ENCODE measurements at places on chromosomes 4 and X.

DNA sequence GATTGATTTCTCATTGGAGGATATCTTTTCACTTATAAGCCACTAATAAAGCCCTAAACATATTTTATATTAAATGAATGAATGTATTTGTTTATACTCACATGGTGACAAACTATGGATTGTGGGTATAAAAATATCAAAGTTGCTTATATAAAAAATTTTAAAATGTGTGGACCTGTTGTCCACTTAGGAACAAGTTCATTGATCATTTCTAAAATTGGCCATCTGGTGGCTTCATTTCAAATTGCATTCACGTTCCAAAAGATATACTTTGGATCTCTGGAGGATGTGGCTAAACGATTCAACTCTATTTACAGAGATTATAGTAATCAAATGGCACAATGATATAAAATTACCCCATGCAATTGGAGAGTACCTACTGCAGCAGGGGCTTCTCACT lies 32.5 kb downstream of the FSTL5 start:
- DNase-seq, result no peak

DNA sequence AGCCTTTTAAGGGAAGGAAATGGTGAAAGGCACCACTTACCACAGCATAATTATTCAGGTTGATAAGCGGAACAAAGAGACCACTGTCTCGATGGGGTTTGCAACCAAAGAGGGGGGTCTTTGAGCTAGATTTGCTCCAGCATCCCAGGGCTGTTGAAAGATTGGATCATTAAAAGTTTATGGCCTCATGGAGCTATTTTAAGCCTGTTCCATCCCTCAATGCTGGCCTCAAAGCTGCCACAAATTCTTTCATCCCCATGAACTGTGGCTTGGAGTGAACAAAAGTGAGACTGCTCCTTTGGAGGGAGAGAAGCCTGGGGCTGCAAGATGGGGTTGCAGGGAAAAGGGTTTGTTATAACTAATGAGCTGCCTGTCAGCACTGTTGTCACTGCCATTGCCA lies 209.8 kb downstream of the RTL9 start:
- no peak for DNase-seq

GRCh38 chrX:115939070-115939469 lies 231.5 kb upstream of the AGTR2 start:
- no peak for DNase-seq

DNA sequence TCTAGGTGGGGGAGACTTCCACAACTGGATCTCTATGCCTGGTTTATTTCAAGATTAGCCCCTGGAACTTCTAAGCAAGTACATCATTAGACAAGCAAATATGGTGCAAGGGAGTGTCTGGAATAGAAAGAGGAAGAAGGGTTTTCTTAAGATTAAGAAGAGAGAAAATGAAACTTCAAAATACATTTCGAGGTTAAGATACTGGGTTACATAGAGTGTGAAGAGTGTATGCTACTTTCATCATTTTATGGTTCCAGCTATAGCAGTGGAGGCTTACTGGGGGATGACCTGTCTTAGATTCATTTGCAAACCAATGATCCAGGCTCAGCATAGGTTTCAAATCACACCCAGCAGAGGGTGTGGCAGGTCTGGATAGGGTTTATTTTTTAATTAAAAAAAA lies 144.4 kb upstream of the GATB start:
- DNase-seq, result no peak

GRCh38 chr4:8524595-8525382 lies 55.4 kb upstream of the GPR78 start:
- no peak for DNase-seq

GRCh38 chr4:28682847-28683246 lies 1822.2 kb downstream of the STIM2 start:
- no peak for DNase-seq

DNA sequence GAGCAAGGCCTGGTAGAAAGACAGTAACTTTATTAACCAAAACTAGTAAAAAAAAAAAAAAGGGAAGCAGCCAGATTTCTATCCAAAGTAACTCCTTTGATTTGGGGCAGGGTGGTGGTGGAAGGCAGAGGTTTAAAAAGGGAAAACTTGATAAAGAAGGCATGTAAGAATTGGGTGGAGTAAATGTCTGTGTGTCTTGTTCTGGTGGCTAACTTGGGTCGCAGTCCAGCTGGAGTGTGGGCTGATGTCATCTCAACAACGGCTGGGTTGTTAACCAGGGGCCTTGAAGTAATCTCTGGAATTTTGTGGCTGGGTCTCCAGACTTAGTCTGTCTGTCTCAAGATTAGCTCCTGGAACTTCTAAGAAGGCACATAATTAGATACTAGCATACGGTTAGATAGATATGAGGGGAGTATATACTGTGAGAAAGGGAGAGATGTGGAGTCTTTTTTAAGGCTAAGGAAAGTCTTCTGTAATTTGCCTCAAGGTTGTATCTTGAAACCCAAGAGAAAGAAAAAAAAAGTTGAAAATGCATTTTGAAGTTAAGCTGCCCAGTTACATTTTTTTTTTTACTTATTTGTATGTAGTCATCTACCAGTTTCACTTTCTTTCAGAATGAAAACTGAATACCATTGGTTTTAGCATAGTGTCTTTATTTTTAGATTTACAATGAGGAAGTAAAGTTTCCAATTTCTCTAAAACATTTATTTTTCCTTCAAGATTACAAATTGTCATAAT lies 48.3 kb downstream of the MTHFD2L start:
- no peak for DNase-seq

- DNase-seq, result no peak
These were observed 19.1 kb upstream of the TEX13B start for GRCh38 chrX:108001218-108001814.

- no peak for DNase-seq
These were observed 586.6 kb downstream of the TLL1 start for GRCh38 chr4:166459621-166460020.

- DNase-seq, result no peak
These were observed 7.7 kb downstream of the RNF212 start for GRCh38 chr4:1105662-1106061.

DNA sequence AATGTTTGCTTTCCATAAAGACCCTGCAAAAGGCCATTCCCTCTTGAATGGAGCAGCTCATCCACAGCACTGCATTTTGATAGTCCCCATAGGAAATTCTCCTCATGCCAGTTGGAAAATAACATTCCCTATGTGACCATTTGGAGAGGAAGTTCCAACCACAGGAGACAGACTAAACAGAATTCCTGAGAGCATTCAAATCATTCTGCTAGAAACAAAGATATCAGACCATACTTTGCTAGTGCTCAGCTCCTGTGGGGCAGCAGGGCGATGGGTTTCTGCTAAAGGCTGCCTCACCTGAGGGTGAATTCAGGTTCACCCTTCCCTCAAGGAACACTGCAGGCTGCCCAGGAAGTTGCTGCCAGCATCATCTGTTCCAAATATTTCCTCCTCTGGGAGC lies 58.8 kb downstream of the LNX1 start:
- DNase-seq, result no peak

- DNase-seq, result no peak
These were observed 326.9 kb downstream of the PCDH19 start for GRCh38 chrX:100083211-100083610.

DNA sequence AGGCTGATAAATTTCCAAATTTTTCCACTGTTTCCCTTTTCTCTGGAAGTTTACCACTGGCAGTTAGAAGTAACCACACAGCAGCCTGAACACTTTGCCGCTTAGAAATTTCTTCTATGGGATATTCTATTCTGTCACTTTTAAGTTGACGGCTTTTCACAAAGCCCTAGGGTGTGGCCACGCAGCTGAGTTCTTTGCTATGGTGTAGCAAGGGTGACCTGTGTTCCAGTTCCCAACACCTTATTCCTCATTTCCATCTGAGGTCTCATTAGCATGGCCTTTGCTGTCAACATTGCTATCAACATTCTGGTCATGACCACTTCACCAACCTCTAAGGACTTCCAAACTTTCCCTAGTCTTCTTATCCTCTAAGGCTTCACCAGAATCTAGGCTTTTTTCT lies 45.4 kb upstream of the NFKB1 start:
- no peak for DNase-seq

- DNase-seq, result no peak
These were observed 233.5 kb downstream of the SCFD2 start for GRCh38 chr4:53132132-53132891.

GRCh38 chr4:52870225-52870624 lies 8.1 kb downstream of the RASL11B start:
- no peak for DNase-seq

GRCh38 chrX:29431895-29432294 lies 783.5 kb upstream of the MAGEB2 start:
- DNase-seq, result no peak

DNA sequence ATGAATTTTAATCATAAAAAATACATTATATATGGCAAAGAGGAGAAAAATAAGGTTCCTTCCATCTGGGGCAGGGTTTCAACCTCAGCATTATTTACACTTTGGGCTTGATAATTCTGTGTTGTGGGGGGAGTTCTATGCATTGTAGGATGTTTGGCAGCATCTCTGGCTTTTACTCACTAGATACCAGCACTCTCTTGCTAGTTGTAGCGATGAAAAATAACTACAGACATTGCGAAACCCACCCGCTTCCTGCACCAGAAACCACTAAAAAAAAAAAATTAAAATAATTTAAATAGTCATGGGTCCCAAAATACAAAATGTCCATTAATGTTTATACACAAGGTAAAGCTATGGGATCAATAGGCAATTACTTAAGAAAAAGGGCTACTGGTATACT lies 52.7 kb downstream of the PPP3CA start:
- DNase-seq, result no peak

GRCh38 chr4:24642981-24643547 lies 58.7 kb upstream of the DHX15 start:
- no peak for DNase-seq

DNA sequence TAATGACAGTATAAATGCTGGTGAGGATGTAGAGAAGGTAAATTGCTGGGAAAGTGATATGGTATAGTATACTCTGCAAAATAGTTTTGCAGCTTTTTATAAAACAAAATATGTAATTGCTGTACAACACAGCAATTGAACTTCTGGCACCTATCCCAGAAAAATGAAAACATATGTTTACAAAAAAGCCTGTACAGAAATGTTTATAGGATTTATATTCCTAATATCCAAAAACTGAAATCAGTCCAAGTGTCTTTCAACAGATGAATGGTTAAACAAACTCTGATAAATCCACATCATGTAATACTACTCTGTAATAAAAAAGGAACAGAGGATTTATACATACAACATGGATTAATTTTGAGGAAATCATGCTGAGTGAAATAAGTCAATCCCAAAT lies 198.4 kb upstream of the ACTRT1 start:
- DNase-seq, result no peak

DNA sequence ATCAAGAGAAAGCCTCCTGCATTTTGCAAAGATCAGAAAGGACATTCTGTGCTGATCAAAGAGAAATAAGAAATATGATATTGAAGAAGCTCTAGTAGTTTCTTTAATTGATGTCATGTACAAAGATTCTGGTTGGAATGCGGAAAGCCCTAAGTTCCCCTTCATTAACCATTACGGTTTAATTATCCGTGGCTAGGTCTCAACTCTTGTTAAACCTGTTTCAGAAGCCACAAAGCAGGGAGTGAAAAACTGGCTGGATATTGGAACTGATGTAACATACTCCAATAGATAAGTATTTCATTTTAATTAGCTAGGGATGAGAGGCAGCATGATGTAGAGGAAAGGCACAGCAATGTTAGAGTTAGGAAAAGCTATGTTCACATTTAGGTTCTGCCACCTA lies 55.7 kb downstream of the SPANXN3 start:
- no peak for DNase-seq

DNA sequence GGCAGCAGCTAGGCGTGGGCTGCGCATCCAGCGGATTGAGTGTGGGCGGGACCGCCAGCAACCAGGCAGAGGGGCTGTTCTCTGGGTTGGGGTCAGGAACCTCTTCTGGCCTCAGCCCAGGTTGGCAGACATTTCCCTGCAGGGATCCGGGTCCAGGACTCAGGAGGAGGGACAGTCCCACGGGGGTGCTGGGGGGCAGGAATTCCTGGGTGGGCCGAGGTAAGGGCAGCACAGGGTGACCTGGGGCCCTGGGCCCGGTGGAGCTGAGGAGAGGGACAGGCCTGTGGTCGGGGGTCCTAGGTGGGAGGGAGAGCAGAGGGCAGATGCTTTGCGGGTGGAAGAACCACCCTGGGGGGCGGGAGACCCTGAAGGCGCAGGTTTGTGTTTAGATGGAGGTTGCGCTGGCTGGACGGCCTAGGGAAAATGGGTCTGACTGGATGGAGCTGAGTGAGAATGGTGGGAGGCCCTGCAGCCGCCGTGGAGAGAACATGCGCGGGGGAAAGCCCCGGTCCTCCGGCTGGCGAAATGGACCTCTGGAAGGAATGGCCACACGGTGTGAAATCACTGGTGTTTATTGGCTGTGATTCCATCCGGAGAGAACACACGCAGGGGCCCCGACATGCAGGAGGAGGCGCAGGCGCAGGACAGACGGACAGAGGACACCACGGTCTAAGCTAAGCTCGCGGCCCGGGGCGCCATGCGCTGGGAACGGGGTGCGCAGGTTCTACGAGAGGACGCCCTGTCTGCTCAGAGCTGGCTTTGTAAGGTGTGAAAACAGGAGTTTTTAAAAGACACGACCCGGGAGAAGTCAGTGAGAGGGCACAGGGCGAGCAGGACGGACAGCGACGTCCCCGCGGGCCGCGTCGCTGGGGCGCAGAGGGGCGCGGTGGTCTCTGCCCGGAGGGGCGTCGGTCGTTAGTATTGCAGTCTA lies 41.3 kb downstream of the CPLX1 start:
- DNase-seq, result no peak

DNA sequence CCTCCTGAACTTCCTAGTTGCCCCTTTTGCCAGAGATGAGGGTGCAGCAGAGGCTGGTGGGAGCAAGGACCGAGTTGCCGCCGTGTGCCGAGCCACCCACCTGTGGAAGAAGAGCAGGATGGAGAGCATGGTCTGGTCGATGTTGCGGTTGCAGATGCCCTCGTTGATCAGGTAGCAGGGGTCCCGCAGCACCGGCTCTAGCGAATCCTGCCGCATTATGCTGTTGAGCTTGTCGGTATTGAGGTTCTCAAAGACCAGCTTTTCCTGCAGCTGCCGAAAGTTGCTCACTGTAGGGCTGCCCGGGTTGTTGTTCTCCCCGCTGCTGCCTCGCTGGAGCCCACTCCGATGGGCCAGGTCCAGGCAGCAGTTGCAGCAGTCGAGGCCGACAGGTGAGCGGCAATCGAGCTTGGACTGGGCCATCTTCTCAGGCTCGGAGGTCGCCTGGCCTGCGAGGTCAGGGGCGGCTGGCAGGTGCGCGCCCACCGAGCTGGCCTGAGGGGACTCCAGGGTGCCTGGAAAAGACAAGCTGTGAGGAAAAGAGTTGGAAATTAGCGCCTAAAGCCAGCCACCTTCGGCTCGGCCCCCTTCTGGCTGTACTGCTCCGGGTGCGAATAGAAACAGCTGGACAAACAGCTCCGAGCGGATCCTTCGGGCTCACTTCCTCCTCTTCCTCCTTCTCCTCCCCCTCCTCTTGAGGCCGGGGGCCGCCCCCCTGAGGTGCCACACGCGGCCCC lies 420 bp downstream of the TSC22D3 start:
- no peak for DNase-seq

GRCh38 chrX:34563804-34564203 lies 93.3 kb downstream of the TMEM47 start:
- DNase-seq, result no peak
